Stimulated activated CD4-positive, alpha-beta T cell treated with anti-CD3 and anti-CD28 coated beads, Interleukin-12 subunit alpha, Interleukin-12 subunit beta, amount 100 ng/mL, for 4 hours (primary cell): ENCODE measurements at places on chromosomes 11 and 22.

GRCh38 chr11:120710354-120711131, 199.0 kb downstream of the GRIK4 start:
- no peak for DNase-seq

DNA sequence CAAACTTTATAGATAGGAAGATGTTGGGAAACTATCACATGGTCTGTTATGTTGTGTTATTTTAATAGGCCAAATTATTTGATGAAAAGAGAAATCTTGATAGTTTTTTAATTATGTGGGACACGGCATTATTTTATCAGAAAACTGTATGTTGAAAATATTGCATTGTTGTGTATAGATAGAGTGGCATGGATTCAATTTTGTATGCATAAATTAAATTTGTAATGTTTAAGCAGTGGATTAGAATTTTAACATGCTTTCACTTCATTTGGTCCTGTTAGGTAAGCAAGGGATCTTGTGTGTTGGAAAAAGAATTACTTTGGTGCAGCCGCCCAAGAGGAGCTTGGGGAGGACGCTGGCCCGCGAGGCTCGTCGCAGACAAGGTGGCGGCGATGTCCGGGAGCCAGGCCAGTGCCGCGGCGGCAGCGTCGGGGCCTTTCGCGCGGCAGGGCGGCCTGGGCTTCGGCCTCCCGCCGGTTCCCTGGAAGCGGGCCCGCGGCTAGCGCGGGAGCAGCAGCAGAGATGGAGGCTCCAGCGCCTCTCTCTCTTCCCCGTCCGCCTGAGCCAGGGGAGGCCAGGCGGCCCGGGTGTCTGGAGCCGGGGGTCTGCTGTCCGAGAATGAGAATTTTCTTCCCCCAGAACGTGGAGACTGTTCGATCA, 82.7 kb downstream of the GGT1 start:
- DNase-seq: no peak

GRCh38 chr11:12876988-12877387, 132.1 kb upstream of the RASSF10 start:
- DNase-seq: no peak

DNA sequence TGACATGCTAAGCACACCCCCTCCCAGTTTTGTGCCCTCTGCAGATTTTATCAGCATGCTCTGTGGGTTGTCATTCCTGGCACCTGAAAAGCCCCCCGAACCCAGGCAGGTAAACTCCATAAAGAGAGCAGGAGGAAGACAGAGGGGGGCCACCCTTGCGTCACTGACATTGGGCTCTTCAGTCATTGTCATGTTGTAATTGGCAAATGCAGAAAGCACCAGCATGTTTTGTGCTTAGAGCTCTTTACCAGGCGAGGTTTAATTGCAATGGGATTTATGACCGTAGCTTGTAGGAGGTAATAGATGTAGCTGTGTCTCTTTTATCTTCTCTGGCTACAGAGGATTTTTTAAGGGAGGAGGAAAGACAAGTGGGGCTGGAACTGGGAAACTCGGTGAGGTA, 201.7 kb downstream of the GRIK4 start:
- DNase-seq: no peak

GRCh38 chr22:45756558-45756957, 84.9 kb downstream of the ATXN10 start:
- no peak for DNase-seq

GRCh38 chr22:23121424-23121823, 20.4 kb downstream of the RSPH14 start:
- DNase-seq: no peak

GRCh38 chr11:128412847-128413791, 174.2 kb downstream of the ETS1 start:
- DNase-seq: no peak

DNA sequence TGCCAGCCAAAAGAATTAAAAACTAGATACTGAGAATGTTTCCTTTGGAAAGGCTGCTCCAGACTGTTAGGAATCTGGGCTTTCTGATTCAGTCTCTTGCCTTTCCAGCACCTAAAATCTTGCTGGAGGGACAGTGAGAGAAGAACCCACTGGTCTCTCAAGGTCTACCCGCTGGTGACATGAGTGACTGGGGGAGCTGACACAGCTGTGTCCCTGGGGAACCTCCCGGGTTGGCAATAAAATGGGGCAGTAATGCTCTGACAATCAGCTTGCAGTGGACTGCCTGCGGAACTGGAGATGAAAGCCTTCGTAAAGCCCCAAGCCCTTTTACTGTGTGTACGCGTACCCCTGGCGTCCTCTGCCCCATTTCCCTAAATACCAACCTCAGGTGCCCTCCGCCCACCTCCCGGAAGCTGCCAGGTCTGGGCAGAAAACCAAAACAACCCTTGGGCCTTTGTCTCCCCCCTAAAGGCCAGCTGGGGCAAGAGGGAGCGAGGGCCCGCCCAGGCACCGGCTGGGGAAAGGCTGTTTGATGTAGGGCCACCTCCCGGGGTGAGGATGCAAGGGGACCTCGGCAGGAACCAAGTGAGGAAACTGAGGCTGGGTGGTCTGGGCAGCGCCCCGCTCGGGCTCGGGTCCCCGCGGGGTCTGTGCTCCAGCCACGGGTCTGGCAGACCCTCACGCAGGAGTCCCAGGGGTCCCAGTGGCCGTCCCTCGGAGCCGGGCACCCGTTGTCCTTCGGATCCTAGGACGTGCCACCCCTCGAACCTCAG, 741 bp downstream of the CARS1 start:
- DNase-seq: peak; percentile 18

- DNase-seq: no peak
Observed at GRCh38 chr11:111428113-111428876, 49.2 kb upstream of the POU2AF1 start.

DNA sequence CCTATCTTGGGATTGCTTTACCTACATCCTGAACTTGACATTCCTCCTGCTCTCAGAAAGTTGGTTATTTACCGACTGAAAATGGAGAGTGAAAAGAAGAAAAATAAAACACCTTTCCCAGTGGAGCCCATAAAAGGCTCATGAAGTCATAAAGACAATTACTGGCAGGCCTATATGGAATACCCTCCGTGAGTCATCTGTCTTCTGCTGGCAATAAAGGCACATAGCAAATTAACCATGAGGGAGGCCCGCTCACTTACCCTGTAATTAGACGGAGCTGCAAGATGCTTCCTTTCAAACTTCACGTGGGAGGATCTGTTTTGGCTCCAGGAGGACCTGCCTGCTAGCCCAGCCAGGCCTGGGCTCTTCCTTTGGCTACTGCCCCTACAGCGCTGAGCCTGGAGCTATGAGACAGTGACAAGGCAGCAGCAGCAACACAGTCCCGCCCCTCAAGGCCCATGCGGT, 540.4 kb downstream of the BUD13 start:
- no peak for DNase-seq

GRCh38 chr11:1750481-1750839, at the start of gene IFITM10:
Gene IFITM10, minus strand, starts transcription at chr11:1750595. Its CDS starts 153 bp downstream, at chr11:1750442.
- DNase-seq: no peak
